ENCODE measurements at places on chromosomes 12 and 14. TPM values are rescaled to one million over a fixed set of nuclear protein-coding genes. Genes with fewer than 3 reads are reported as not detected.

DNA sequence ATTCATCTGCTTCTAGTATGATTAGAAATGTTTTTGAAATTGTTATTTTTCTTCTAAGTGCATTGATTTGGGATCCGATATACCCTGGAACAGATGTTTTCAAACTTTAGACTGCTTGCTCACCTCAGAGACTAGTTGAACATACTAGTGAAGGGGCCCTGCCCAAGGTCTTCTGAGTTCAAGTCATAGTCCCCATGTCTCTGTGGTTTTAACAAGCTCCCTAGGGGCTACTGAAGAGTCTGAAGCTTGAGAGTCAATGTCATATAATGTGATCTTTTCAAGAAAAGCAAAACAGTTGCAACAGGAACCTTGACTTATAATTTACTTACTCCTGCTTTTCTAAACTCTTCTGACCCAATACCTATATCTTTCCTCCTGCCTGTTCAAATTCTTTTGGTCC is 7.5 kb upstream of the UBE2N start:
- DNase-seq, result no peak

GRCh38 chr12:27472604-27473003 is 26.1 kb downstream of the SMCO2 start:
- no peak for DNase-seq

- DNase-seq, result no peak
These were observed 159.2 kb downstream of the TGFB3 start for GRCh38 chr14:75822522-75823141.

GRCh38 chr14:39432619-39433451 is 602 bp upstream of the FBXO33 start:
- DNase-seq, result no peak

DNA sequence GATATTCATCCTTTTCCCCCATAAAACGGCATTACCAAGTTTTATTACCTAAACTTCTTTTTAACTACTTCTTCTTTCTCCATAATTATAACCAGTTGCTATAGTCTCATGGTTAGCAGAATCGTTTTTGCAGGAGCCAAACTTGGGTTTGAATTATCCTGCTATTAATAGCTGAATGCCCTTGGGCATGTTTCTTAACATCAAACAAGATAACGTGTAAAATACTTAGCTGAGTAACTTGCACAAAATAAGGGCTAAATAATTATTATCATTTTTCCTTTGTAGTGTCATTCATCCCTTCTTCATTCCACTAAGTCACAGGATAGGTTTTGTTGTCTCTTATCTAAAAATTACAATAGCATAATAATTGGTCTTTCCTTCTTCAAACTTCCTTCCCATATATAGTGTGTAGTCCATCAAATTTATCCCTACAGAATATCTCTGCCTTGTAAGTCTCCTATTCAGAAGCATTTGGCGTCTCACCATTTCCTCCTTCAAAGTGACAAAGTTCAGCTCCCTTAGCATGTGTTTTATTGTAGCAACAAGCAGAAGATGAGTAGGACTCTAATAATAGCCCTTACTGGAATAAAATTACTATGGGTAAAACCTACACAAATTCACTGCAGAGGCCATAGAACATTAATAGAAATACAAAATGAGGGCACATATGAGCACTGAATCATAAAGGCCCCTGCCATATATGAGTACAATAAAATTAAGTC is 63.8 kb downstream of the FAR2 start:
- DNase-seq, result no peak

- DNase-seq, result no peak
These were observed 31.1 kb downstream of the METAP2 start for GRCh38 chr12:95505039-95505438.

GRCh38 chr12:53978477-53979356 is 4.0 kb upstream of the HOTAIR start:
- DNase-seq, result no peak

- DNase-seq, result no peak
These were observed 862 bp downstream of the PIP4K2C start for GRCh38 chr12:57591782-57592325.

DNA sequence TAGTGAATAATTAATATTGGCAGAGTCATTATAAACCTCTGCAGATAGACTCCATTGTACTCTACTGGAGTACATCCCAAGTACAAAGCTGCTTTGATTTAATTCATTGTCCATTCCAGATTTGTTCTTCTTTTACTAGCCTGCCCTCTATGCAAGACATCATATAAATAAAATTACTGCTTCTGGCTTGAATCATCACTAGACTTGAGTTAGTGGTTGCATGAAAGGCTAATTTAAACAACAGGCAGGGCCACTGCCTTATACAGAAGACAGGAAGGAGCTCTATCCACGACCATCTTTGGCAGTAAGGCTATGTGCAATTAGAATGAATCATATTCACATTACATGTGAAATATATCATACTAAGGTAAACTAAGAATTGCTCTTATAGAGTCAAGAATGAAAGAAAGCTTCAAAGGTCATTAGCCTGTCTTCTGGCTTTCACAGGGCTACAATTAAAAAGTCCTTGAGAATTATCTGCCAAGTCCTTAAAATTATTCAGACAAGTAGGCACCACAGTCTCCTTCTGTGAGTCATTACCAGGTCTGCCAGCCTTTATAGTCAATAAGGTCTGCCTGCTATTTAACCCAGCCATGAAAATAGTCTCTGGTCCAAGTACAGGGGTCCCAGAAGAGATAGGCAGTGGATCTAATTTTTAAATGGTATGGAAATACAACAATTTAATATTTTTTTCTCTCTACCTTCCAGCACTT is 631.8 kb downstream of the TMTC2 start:
- no peak for DNase-seq

PELI2 gene
- 13.3 TPM for total RNA-seq

Data from CD8-positive, alpha-beta T cell (primary cell).